ENCODE measurements at places on chromosomes 1 and 21.

DNA sequence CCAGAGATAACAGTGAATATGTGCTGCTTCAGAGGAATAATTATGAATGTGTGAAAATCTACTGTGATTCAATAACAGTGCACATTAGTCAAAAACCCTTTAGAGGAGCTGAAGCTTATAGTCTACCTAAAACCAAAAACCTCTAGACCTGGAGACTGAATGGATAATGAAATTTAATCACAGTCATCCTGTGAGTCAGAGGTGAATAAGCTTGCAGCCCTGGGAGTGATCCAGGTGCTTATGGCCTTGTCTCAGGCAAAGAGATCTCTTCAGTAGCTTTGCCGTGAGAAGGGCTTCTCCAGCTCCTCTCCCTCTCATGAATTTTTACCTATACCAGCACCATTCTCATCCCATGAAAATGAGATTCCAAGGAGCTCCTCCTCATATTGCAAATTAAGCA lies 81.3 kb upstream of the RGS4 start:
- no peak for DNase-seq

- no peak for DNase-seq
Measured at GRCh38 chr1:110597966-110598365, 8.2 kb downstream of the KCNA2 start.

GRCh38 chr1:31657020-31657804 lies 12.5 kb upstream of the PEF1 start:
- DNase-seq, result no peak

DNA sequence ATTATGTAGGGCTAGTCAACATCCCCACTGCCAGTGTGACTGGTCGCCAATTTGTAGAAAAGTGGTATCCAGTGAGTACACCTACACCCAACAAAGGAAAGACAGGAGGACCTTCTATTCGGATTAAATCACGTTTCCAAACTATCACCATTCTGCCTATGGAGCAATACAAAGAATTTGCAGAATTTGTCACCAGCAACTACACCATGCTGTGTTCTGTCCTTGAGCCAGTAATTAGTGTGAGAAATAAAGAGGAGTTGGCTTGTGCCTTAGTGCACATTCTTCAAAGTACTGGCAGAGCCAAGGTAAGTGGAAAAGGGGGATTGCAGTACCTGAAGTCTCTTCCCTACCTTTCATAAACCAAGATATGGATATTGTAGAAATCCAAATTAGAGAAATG lies 53.8 kb downstream of the CLEC20A start:
- no peak for DNase-seq

- no peak for DNase-seq
Measured at GRCh38 chr1:181018901-181019681, 3.6 kb downstream of the STX6 start.

- no peak for DNase-seq
Measured at GRCh38 chr1:198638894-198639635, at the start of gene PTPRC. Gene PTPRC (plus strand): TSS chr1:198639040. CDS start chr1:198639269, 229 bp downstream.

GRCh38 chr1:173161510-173162221 lies 45.5 kb downstream of the TNFSF4 start:
- DNase-seq, result no peak

DNA sequence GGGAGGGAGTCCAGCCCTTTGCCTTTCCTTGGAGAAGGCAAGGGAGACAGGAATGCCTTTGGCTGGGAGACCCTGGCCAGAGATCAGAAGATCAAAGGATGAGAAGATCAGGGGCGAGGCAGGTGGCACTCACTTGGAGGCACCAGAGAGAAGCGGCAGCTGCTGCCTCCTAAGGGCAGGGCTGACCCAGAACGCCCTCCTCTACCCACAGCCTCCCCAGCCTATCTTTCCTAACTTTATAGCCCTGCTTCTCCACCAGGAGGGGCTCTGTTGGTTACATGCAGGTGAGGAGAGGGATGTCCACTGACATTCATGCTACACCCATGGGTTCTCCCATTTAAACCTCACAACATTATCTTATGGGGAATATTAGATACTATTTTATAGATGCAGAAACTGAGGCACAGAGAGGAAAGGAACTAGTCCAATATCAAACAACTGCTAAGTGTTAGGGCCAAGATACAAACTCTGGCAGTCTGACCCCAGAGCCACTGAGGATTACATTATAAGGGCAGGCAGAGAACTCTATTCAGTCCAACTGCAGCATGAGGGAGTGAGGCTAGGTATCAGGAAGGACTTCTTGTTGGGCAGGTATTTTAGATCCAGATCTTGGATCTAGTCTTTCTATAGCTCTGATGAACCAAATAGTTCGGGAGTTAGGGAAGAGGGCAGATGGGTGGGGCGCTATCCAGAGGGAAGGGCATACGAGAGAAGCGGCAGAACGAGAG lies 19.9 kb downstream of the LGR6 start:
- no peak for DNase-seq

DNA sequence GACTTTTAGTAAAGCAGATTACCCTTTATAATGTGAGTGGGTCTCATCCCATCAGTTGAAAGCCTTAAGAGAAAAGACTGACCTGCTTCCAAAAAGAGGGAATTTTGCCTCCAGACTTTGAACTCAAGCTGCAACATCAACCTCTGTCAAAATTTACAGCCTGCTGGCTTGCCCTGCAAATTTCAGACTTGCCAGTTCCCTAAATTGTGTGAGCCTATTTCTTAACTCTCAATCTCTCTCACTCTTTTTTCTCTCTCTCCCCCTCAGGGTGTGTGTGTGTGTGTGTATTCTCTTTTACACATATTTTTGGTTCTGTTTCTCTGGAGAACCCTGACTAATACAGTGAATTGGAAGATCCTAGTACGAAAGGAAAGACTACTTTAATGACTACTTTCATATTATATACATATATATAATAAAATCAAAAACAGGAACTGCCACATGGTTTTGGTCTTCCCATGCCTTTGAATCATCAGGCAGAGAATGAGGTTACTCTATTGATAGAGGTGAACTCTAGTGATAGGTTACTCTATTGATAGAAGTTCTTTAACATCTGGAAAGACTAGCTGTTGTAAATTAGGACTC lies 6.4 kb downstream of the OR2C3 start:
- DNase-seq, result no peak

- DNase-seq, result no peak
Measured at GRCh38 chr1:13784971-13785370, 85.0 kb downstream of the PRDM2 start.

GRCh38 chr1:24557711-24558131 lies 1.8 kb downstream of the NCMAP start:
- DNase-seq, result no peak

DNA sequence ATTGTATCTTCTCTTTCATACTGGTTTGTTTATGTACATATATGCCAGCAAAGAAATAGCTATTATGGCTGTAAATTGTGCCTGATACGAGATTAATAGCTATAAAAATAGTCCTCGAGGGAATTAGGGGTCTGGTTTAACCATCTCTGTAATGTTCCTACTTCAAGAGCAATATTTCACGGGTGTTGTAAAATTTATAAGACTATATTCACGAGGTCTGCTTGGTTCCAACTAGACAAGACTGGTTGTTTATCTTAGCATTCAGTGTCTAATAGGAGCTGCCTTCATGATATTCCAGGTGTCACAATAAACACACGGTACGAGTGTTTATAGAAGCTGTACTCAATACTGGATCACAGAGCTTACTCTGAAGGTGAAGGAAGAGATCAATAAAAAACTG lies 389.9 kb downstream of the SIPA1L2 start:
- no peak for DNase-seq

DNA sequence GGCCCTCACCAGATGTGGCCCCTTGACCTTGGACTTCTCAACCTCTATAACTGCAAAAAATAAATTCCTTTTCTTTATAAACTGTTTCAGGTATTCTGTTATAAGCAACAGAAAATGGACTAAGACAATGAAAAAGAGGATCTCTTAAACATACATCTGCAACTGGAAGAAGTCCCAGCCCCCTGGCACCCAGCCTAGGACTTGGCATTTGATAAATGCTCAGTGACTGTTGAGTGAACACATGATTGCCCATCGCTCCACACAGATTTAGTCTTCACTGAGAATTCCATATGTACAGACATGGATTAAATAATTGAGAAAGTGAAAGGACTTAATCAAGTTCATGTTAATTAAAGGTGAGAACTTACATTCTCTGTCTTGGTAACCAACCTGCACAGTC lies 344.9 kb upstream of the RUNX1 start:
- DNase-seq, result no peak

- DNase-seq, result no peak
Measured at GRCh38 chr1:47725511-47725991, 271.6 kb downstream of the TRABD2B start.

DNA sequence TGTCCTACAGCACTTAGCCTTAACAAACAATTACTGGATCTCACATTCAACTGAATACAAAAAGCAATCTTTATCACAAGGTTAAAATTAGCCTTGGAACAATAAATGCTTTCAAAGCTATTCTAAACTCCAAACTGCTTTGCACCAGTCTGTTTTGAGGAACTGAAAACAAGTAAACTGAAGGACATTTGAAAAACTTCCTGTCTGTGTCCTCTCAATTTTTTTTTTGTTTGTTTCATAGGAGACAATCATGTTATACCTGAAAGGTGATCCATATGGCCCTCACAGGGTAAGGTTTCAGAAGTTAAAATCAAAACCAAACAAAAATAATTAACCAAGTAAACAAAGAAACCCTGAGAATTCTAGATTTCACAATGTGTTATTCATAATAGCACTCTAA lies 459.1 kb downstream of the DPYD start:
- no peak for DNase-seq

DNA sequence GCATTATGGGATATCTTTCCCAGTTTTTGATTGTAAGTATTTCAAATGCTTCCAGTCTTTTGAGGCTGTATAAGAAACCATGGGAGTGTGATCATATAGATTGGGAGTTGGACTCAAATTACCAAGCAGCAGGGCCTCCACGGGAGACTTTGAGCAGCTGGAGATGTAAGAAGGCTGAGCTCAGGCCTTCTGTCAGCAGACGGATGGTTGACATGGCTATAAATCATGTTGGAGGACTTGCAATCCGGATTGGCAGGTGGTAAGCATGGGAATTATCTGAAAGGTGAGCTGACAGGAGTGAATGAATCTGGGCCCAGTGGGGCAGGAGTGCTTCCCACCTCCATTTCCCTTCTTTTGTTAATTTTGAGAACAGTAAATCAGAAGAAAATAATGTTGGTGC lies 83.2 kb upstream of the PPM1J start:
- DNase-seq, result no peak
